NCI-H1105 treated with DMSO at 0.1 percent for 48 hours (cell line): ENCODE measurements at places on chromosomes 7 and 10.

DNA sequence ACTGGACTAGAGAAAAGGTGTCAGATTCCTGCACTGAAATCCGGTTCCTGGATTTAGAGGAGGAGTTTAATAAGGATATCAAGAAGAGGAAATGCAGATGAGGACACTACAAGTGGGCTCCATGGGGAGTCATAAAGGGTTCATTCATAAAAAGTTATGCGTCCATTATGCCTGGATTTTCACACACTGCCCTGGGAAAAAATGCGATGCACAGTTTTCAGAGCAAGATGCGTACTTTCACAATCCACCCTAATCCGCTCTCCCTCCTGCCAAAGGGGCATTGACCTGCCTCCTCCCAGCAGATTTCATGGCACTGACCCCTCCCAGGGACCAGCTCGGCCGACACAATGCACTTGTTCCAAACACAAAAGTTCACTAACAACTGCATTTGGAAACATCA, 42.2 kb upstream of the OPALIN start:
- DNase-seq, result no peak

GRCh38 chr10:3948843-3949242, 163.8 kb upstream of the KLF6 start:
- DNase-seq, result no peak

GRCh38 chr10:64093304-64093703, 572.1 kb downstream of the REEP3 start:
- no peak for DNase-seq

- DNase-seq, result peak; percentile 4
Observed at GRCh38 chr7:43302211-43302711, 189.8 kb downstream of the HECW1 start.

- DNase-seq, result no peak
Observed at GRCh38 chr7:45665172-45665571, 91.0 kb downstream of the ADCY1 start.

- DNase-seq, result no peak
Observed at GRCh38 chr10:130218181-130218641, 82.0 kb downstream of the GLRX3 start.

DNA sequence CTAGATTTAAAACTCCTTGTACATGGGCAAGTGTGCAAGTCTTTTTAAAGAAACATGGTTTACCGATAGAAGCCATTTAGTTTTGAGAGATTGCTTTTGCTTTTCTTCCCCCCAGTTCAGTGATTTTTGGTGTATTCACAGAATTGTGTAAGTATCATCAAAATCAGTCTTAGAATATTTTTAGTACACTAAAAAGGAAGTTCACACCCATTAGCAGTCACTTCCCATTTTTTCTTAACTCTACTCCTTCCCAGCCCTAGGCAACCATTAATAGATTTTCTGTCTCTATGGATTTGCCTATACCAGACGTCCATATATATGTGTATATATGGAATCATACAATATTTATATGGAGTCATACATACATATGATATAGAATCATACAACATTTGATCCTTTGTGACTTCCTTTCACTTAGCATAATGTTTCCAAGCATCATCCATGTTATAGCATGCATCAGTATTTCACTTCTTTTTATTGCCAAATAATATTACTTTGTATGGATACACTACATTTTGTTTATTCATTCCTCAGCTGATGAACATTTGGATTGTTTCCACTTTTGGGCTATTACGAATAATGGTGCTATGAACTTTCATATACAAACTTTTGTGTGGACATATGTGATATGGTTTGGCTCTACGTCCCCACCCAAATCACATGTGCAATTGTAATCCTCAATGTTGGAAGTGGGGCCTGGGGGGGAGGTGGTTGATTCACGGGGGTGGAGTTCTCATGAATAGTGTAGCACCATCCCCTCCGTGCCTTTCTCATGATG, 16.5 kb upstream of the ARL4A start:
- DNase-seq, result no peak

DNA sequence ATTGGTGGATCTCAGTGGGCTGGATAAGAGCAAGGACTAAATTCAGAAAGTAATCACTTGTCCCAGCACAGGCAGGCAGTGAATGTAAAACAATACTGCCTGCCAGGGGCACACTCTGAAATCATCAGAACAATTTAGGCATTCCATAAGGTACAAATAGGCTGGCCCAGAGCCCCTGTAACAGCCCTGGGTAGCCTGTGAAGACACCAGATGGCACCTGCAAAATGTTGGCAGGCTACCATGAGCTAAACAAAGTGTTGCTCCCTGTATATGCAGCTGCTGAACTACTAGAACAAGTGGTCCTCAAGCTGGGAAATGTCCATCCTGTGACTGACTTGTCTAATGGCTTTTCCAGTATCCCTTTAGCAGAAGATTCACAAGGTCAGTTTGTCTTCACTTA, 3.0 kb upstream of the PRSS37 start:
- peak; percentile 18 for DNase-seq

DNA sequence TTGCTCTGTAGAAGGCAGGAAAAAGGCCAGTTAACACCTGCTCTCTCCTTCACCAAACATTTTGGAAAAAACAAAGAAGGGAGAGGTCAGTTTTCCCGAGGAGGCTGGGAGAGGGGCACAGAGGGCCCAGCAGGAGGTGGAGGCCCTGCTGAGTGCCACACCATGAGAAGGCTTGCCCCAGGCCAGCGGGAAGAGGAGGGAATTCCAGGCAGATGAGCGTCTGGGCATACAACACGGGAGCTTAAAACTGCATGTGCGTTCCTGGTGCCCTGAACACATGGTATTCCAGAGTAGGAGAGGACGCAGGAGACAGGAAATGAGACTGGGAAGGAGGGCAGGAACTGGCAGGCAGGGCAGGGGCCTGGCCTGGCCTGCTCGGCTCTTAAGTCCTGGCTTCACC, 182.4 kb downstream of the CCDC3 start:
- no peak for DNase-seq

- no peak for DNase-seq
Observed at GRCh38 chr10:64096941-64097340, 575.7 kb downstream of the REEP3 start.

DNA sequence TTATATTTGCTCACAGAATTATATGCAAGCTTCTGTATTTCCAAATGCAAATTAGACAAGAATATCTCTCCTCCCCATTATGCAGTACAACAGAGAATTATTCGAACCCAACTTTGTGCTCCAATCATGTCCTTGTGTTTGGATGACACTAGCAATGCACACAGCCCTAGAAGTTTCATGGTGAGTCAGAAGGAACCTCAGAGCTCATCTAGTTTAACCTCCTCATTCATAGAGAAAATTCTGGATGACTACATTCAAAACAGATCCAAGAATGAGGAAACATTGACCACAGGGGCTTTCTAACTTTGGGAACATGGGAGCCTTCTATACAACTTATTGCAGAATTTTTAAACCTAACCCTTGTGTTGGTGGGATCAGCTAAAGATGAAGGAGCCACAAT, 12.8 kb upstream of the ARID5B start:
- DNase-seq, result no peak

DNA sequence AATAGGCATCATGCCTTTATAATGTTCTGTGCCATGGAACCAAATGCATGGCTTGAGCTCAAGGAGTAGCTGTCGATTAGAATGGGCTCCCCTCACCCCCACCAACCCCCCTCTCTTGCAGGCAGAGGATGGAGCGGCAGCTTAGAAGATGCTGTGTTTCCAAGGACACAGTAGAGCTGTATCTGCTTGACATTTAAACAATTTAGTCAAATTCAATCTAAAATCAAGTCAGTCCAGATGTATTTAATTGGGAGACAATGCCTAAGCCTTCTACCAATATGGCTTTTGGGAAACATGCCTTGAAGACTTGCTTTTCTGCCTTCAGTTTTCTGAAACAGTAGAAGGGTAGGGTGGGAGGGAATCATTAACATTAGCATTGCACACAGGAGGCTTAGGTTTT, 497.1 kb upstream of the NRP1 start:
- no peak for DNase-seq

- no peak for DNase-seq
Observed at GRCh38 chr7:147146169-147146568, 1029.6 kb downstream of the CNTNAP2 start.

DNA sequence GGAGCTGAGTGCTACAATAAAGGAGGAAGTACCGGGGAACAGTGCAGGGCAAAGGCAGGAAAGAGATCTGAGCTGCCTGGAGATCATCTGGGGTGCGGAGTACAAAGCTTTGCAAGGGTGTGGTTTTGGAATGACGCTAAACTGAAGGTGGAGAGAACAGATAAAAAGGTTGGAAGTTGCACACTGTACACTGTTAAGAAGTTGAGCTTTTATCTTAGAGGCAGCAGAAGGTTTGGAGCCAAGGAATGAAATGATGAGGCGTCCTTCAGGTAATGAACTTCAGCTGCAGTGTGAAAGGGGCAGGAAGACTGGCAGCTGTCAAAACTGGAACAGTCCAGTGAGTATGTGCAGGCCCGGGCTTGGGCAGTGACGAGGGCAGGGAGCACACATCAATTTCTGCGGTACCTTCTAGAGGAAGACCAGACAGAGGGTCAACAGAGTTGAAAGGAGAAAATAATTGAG, 7.2 kb upstream of the ANKRD61 start:
- DNase-seq, result no peak

DNA sequence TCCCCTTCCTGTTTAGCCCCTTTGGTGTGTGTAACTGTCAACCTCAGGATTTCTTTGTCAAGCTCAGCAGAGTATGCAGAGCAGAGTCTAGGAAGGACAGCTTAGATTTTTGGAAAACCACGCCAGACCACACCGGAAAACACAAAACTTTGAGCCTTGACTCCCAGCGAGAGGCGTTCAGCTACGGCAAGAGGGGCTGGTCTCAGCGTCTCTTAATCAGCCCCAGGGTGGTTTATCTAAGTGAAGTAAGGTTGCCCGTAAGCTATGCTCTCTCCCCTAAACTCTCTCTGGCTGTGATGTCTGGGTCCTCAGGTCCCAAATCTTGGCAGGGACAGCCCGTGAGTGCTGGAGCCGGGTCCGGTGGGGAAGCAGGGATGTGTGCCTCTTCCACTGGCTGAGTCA, 230.9 kb downstream of the KLF6 start:
- DNase-seq, result no peak

DNA sequence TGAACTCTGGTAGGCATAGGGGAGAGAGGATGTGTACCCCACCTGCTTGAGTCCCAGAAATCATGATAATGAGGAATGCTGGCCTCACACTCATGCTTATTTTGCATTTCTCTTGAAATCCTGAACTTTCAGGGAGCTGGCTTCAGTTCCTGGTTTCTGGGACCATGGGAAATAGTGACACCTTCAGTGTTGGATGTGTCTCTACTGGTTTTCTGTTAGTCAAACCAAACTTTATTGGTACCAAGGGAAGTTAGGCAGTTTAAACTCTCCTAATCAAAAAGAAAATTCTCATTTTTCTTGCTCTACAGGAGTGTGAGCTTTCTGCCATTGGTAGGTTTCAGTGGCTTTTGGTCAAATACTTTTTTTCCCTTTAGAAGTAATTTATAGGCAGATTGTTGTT, 11.8 kb upstream of the PCGF5 start:
- no peak for DNase-seq

GRCh38 chr10:12896251-12896650, 105.3 kb downstream of the CCDC3 start:
- no peak for DNase-seq

- no peak for DNase-seq
Observed at GRCh38 chr7:79683916-79684315, 230.4 kb upstream of the MAGI2 start.

DNA sequence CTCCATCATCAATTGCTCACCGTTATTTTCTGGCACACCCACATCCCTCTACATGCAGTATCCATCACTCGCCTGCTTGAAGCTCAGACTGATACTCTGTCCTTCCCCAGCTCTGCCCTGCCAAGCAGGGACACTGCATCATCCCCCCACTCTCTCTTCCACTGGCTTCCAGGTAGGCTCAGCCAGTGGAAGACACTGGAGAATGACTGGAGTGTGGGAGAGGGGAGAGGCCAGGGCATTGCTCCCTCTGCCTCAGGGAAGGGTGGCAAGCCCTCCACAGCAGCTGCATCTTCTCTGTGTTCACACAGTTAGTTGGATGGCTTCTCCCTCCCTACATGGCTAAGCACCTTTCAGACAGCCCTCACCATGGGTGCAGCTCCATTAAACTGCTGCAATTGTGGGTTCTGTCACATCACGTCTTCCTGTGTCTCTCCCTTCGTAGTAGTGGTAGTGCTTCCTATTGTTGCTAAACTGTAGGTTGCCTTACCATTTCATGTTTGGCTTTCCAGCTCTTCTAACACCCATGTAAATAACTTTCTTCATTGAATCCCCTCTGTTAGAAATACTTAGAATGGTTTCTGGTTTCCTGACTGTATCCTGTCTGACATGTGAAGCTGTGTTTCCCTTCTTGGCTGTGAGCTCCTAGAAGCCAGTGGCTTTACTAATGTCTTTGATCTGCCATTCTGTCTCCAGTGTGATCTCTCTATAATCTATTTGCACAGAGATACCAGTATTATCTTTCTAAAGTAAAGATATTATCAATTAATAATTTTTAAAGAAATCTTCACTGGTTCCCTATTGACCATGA, 483.7 kb upstream of the LRRN3 start:
- no peak for DNase-seq

DNA sequence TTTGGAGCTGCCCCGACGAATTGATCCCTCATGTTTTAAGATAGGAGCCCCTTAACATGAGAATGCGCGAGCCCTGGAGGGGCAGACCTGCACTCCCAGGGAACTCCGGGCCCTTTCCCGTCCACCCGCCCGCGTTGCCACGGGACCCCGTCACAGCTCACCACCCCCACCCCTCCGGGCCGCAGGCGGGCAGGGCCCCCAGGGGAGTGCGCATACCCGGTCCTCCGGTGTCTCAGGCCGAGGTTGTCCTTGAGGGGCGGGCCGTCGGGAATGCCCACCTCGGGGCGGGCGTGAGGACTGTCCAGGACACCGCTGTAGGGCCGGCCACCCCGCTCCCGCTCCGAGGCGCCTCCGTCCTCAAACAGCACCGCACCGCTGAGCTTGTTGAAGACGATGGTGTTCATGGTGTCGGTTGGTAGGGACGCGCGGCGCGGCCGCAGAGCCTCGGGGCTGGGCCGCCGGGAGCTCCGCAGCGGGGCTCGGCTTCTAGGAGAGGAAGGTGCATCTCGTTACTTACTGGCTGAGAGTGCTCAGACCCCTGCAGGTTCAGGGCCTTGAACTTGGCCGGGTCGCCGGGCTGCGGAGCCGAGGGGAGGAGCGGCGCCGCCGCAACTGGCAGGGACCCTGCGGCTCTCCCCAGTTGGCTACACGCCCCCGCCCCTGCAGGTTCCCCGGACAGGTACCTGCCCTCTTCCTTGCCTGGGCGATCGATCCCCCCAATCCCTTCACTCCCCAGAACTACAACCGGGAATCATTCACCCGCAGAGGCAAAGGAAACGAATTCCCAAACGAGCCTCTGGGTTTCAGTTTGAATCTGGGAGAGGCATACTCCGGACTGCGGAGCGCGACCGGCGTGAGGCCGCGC, 2.4 kb downstream of the MKX start:
- DNase-seq, result peak; percentile 8

GRCh38 chr7:1720326-1720725, 50.2 kb downstream of the ELFN1 start:
- DNase-seq, result peak; percentile 66

- DNase-seq, result no peak
Observed at GRCh38 chr10:128173386-128173785, 47.2 kb upstream of the MKI67 start.

- no peak for DNase-seq
Observed at GRCh38 chr7:68417659-68418058, 1180.6 kb upstream of the AUTS2 start.

GRCh38 chr10:28130267-28130666, 131.4 kb upstream of the ODAD2 start:
- DNase-seq, result no peak
